ENCODE measurements at places on chromosomes 7 and 10.

DNA sequence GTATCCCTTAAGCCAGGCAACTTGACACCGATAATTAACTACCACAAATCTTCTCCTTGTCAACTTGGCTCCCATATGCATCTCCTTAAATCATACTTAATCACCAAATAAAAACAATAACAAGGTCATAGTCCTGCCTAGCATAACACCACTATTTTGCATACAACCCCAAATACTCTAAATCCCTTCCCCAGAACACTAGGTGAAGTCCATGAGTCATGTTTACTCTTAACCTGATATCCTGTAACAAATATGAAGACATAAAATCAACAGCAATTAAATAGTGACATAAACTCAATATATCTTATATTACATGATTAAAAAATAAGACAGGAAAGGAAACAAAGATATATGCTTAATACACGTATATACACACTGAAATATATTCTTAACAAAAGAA is 362.0 kb downstream of the ETV1 start:
- DNase-seq = no peak

- DNase-seq = no peak
Observed at GRCh38 chr10:109115179-109115578, 808.1 kb downstream of the XPNPEP1 start.

- DNase-seq = no peak
Observed at GRCh38 chr7:30276203-30276900, 8.0 kb upstream of the ZNRF2 start.

DNA sequence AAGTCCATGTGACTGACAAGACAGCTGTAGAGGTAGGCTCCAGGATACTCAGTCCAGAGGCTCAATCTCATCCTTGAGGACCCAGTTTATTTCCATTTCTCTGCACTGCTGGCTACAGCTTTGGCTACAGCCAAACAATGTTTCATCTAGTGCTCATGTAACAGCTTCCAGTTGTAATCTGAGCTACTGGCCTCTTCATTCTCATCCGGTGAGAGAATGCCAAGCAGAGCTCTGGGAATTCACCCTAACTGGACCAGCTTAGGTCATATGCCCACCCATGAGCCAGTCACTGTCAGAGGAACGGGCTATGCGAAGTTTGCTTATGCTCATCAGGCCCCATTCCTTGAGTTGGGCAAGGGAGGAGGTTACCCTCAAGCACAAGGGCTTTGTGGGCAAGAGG is 192.9 kb downstream of the EVX1 start:
- DNase-seq = no peak

DNA sequence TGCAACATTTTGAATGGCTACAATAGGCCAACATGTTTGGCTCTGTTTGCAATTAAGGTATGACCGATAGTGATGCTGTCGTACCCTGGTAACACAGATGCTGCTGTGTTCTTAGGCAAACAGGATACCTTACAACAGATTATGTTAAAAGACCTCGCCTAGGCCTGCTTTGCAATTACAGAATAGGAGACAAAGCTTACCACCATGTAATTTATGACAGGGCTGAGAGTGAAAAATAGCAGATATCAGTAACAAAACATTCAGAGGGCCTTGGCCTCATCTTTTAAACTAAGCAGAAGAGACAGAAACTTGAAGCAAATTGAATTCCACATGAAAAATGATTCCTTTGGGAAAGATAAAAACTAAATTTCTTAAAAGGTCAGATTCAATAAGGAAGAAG is 29.4 kb upstream of the ABLIM1 start:
- DNase-seq = no peak

- DNase-seq = no peak
Observed at GRCh38 chr7:55592492-55592891, 20.2 kb upstream of the VOPP1 start.

DNA sequence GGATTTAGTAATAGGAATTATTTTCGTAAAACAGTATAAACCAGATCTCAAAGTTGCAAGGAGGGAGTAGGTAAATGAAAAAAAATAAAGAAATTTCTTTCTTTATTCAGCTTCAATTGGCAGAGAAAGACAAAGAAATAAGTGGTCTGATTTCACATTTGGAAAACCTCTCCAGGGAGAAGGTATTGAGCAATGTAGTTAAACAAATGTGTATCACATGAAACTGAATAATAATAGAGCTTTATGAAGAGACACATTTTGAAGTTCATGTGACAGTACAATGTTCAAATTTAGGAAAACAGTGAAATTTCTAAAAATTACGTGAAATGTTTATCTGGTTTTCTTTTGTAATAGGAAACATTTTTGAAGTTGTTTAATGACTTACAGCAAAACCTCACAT is 63.0 kb downstream of the TAX1BP1 start:
- no peak for DNase-seq

GRCh38 chr7:50608196-50608906 is 43.1 kb upstream of the DDC start:
- DNase-seq = no peak

DNA sequence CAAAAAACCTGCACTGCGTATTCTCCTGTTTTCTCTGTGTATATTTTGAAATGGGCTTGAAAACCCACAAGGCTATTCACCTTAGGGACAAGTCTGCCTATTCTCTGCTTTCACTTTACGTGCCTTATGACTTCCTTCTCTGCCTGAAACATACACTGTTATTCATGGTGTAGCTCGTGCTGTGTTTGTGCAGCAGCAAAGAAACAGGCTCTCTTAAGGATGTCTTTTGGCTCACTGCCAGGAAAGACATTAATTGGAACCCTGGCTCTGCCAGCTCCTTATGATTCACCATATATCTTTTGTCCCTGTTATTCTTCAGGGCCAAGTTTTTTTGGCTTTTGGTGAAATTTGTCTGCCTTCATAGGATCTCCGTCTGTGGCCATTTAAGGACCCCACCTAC is 92.4 kb downstream of the TMEM106B start:
- DNase-seq = no peak
